ENCODE measurements at places on chromosomes 6 and 20. TPM values are rescaled to one million over a fixed set of nuclear protein-coding genes. Genes with fewer than 3 reads are reported as not detected.

GRCh38 chr20:37308086-37309050, 18.9 kb downstream of the MANBAL start:
- DNase-seq = no peak

GRCh38 chr20:59019217-59019616, at the start of gene TUBB1:
TUBB1 (plus strand) TSS chr20:59019429; CDS start chr20:59019523, 94 bp downstream.
- DNase-seq = no peak

GRCh38 chr6:168992446-168993144, 261.1 kb downstream of the THBS2 start:
- DNase-seq = no peak

Gene CRYBG1
- 32.3 TPM for total RNA-seq

Gene AARS2
- 13.1 TPM for total RNA-seq

DNA sequence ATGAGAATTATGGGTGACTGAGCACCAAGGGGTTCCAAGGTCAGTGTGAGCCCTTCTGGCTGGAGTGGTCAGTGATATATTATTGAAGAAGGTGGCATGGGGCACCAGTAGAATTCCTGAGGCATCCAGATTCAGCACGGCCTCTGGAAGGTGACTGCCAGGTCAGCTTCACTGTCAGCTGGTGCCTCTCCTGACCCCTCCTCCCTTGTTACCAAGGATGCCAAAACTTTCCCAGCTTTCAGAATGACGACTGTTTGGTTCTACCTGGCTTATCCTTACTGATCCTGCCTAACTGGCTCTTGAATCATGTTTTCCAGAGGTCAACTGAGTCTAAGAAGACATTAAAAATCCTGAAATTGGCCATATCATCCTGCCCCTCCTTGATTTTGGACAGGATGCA, 189.2 kb upstream of the AGPAT4 start:
- DNase-seq = no peak

Gene PEX3
- 16.5 TPM for total RNA-seq

Gene HCRTR2
- not detected for total RNA-seq

DNA sequence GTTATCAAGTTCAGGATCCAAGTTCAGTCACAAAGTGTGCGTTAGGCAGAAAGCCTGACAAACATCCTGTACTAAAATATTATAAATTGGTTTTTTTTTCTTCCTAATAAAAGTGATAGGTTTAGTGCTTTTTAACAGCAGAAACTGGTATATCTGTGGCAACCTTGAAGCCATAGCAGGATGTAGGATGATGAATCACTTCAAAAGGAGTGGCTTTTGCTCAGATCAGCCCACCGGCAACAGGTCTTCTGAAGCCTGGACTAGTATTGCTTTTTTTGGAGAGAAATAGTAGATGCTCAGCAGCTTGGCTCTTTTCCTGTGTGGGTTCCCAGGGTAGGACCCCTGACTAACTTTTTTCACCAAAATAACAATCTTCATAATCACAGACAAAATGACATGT, 190.8 kb downstream of the EPM2A start:
- no peak for DNase-seq

Gene USP49
- 5.4 TPM for total RNA-seq
